Stimulated activated CD8-positive, alpha-beta memory T cell treated with anti-CD3 and anti-CD28 coated beads, Interleukin-4, amount 100 ng/mL, for 1 hour (primary cell): ENCODE measurements at places on chromosomes 4 and X.

GRCh38 chrX:2628751-2629315 is 62.3 kb upstream of the CD99 start:
- no peak for DNase-seq

- no peak for DNase-seq
Measured at GRCh38 chr4:38672397-38673129, 8.6 kb downstream of the KLF3 start.

DNA sequence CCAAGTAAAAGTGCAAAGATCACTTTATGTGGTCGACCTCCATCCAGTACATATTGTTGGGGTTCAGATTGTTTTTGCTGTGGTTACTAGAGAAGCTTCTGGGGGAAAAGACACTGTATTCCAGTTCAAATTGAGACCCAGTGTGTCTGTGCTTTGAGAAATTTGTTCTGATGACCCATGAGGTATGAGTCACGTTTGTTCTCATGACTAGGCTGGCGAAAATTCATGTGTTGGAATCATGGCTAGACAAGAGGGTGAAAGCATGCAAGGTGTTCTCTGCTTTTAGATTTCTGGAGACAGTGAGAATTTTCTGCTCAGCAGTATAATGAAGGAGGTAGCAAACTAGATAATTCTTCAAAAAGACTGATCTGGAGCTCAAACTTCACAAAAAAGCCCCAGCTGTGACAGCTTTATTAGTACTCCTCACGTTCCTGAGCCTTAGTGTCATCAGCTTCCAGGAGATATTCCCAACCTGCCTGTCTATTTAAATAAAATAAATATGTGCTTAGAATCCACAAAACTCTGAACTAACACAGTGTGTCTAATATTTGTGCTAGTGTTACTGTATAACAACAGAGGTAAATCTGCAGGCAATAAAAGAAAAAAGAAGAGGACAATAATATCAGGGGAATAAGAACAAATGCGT is 24.4 kb upstream of the FAM47B start:
- no peak for DNase-seq

DNA sequence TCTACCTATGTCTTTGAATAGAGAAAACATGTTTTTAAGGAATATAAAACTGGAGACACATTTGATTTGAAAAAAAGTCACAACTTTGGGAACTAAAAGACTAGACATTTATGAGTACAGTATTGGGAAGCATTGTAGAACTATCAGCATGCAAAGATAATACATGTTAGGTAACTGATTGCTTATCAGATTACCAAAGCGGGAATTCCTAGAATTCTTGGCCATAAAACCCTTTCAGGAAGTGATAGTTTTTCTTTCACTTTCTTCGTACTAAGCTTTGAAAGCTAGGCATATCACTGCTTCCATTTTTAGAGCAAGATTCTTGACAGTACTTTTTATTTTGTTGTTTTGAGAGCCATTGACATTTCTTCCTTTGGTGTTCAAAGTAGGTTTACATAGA is 646.6 kb upstream of the PITX2 start:
- DNase-seq: no peak

GRCh38 chrX:19532709-19533108 is 17.4 kb upstream of the MAP3K15 start:
- no peak for DNase-seq

GRCh38 chr4:65580551-65580950 is 89.7 kb downstream of the EPHA5 start:
- no peak for DNase-seq

DNA sequence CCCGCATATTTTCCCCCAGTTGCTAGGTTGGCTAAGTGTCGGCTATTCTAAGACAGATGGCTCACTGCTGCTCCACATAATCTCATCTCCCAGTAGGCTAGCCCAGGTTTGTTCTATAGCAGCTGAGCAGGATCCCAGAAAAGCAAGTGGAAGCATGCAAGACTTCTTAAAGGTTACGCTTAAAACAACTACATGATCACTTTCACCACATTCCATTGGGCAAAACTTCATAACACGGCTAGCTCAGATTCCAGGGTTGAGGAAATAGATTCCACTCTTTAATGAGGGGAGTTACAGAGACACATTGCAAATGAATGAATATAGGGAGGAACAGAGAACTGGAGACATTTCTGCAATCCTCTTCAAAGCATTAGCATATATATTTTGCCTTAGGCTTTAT is 12.9 kb upstream of the RAB33B start:
- DNase-seq: no peak

DNA sequence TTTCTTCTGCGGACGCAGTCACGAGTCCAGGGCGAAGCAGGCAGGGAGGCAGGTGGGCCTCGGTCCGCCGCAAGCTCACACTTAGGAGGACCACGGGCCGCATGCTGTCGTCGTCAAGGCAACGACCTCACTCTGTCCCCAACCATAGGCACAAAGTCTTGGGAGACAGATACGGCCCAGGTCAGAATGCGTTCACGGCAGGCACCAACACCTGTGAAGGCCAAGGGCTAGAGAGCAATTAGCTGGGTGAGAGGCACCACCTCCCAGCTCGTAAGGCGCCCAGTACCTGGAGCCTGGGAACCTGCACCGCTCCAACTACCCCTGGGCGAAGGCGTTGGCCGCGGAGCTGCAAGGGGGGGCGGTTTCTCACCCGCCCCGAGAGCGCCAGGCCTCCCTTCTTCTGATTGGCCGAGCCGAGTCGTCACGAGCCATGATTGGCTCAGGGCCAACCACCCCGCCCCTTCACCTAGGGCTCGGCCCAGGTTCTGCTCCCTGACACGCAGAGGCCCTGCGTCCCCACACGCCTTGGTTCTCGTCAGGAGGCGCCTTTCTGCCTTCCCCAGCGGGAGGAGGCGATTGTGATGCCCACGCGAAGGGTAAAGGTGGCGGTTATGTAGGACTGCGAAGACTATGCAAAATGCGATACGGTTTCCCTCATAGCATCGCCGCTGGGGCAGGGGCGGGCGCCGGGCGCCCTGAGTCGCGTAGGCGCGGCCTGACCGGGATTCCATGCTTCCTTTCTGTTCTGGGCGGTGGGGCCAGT is at the start of gene CDKL2:
CDKL2 (minus strand) TSS at position 355 of the 763 bp plus-strand sequence. CDS start 4,540 bp downstream, outside the sequence.
- peak; percentile 91 for DNase-seq

GRCh38 chr4:107130157-107130556 is 94.0 kb upstream of the DKK2 start:
- no peak for DNase-seq

- DNase-seq: no peak
Measured at GRCh38 chr4:148216866-148217814, 225.1 kb downstream of the NR3C2 start.

DNA sequence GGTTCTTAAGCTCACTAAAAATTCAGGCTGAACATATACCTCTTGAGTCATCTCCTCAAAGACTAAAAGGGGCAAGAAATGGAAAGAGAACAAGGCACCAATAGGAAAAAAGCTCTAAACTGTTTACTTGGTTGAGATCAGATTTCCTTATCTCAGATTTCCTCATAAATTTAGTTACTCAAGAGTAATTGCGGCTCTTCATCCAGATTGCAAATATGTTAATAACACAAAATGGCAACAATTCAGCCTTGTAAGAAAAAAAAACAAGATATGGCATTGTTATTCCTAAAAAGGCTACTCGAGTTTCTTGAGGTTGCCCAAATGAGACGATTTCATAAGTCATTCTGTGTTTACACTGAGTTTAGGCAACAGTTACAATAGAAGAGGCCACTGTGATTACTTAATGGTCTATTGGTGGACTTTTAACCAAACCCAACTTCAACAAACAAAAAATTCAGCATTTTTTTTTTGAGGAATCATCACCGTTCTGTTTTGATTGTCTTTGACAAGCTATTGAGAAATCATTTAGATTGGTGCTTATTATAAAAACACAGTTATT is 97.9 kb upstream of the PDHA1 start:
- no peak for DNase-seq

DNA sequence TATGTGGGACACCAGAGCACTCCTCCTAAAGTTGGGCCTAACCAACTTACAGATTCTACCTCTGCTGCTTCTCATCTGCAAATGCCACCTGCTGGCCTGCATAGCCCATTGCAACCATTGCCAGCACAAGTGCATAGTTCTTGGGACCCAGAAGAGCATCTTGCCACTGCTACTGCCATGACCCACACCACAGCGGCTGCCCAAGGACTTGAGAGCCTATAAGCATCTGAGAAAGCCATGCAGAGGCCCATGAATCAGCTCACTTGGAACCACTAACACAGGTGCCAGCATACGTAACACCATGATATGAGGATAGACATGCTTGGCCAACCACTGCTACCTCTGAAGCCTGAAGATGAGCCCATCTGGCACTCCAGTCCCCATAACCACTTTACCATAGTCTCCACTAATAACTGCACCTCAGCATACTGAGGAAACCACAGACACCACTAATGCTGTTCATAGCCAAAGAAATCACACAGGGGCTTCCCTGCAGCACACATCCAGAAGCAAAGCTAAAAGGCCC is 258.1 kb upstream of the AGTR2 start:
- DNase-seq: no peak

DNA sequence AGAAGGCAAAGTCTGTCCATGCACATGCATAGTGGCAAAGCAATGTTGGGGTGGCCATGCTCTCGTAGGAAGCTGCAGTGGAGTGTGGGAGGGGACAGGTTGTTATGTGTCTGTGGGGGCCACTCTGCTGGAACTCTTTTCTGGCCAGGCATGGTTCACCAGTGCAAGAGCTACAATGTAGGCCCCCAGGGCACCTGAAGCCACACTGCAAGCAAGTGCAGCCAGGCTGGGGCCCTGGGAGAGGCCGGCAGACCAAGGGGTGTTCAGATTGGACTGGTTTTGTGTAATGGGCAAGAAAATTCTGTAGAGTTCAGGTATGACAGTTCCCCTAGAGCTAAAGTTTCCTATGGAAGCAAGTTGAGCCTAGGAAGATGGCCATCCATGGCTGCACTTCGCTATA is 97.0 kb upstream of the ZC4H2 start:
- DNase-seq: no peak

GRCh38 chrX:122238801-122239200 is 945.3 kb upstream of the GRIA3 start:
- no peak for DNase-seq

GRCh38 chr4:24137671-24138601 is 248.1 kb upstream of the PPARGC1A start:
- no peak for DNase-seq

DNA sequence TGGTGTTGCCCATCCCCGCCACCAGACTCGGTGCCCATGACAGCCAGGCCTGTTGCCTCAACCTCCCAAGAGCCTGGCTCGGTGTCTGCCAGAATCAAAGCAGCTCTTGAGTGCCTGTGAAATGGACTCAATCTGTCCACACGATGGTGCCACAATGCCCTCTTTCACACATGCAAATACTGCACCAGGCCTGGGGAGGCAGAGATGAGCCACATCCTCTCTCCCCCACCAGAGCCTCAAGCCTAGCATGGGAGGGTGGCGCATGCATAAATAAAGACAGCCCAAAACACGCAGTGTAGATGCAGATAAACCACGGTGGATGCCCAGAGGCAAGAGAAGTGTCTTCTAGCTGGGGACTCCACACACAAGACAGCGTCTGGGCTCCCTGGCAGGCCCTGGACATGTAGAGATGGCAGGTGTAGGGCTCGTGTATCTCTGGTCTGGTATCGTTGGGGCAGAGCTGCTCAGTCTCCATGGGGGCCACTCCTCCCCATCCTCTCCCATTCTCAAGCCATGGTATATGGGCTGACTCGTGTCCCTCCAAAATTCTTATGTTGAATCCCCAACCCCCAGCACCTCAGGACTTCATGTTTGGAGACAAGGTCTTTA is 65.6 kb downstream of the JAKMIP1 start:
- DNase-seq: no peak

DNA sequence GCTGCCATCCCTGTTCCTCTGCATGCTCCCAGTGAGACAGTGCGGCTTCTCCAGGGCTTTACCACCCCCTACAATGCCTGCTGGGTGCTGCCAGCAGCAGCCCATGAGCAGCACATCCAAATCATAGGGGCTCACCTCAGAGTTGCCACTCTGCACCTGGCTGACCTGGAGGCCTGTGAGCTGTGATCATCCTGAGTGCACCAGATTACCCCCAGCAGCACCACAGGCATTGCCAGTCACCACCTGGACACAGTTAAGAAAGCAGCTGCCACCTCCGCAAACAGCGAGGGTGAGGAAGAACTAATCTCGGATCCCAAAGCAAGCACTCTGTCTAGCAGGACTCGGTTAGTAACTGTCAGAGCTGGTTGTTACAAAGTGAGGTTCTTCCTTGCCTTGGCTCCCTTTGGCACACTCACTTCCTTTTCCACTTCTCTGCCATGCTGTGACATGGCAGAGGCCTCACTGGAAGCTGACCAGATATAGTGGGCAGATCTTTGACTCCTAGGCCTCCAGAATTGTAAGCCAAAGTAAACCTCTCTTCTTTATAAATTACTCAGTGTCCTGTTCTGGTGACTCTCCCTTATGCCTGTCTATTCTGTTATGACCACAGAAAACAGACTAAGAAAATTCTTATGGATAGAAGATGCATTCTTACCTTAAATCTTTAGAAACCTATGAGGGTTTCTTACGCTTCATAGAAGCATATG is 25.2 kb downstream of the LRIT3 start:
- DNase-seq: no peak

- no peak for DNase-seq
Measured at GRCh38 chrX:105973387-105973739, 65.2 kb downstream of the SERPINA7 start.

GRCh38 chr4:88275949-88276515 is 8.3 kb downstream of the PPM1K start:
- no peak for DNase-seq

DNA sequence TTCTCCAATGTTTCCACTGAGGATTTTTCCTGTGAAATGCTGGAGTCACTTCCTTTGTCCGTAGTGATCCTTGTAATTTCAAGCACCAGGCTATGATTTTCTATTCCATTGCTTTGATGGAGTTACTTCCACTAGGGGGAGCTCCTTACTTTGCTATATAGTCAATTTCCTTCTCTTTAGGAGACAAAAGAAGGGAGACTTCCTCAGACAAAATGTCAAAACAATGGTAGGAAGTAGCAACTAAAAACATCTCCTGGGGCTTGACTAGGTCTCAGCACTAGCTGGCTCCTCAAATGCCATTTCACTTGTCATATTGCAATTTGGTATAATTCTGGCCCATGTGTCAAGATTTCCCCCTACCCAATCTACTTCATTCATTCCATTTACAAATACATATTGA is 24.1 kb downstream of the ZCCHC12 start:
- no peak for DNase-seq

DNA sequence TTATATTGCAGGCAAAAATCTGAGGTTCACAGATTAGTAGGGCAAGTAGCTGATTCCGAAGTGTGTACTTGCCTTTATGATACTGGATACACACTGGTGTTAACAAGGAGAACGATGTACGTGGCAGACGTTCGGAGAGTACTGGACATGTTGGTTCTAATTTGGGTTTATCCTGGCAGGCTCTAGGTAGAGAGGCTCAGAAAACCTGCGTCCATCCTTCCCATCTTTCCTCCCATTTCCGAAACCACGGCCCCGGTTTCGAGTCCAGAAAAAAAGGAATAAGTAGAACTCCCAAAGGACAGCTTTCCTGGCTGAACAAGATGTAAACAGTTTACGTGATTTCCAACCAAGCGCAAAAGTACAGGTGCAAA is 351 bp upstream of the SLC30A9 start:
- DNase-seq: no peak
